ENCODE measurements at places on chromosomes 12 and 14.
A peak's percentile ranks its signal among the peaks of the same experiment; 100 is the strongest.

DNA sequence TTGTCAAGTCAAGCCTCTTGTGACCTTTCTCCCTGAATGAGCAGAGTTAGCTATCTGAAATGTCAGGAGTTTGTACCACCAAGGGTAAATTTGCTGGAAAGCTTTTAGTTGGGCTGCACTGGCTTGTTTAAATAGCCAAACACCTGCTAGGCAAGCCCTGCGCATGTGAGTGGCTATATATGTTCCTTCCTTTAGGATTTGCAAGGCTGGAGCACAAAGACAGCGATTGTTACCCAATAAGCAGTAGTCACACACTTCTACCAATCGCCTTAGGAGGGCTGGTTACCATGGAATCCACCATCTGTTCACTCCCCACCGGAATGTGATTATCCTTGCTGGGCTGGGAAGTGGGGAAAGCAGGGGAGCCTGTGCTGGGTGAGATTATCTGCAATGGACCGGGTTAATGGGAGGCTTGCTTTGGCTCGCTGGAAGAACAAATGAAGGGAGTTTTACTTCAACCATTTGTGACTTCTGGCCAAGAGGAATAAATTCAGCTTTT lies 102.5 kb downstream of the FGD4 start:
- DNase-seq = no peak

- no peak for DNase-seq
Observed at GRCh38 chr12:46942579-46942978, 116.8 kb upstream of the SLC38A4 start.

GRCh38 chr12:22935501-22935900 lies 310.5 kb downstream of the ETNK1 start:
- no peak for DNase-seq

- no peak for DNase-seq
Observed at GRCh38 chr12:91176915-91177314, 5.7 kb downstream of the DCN start.

DNA sequence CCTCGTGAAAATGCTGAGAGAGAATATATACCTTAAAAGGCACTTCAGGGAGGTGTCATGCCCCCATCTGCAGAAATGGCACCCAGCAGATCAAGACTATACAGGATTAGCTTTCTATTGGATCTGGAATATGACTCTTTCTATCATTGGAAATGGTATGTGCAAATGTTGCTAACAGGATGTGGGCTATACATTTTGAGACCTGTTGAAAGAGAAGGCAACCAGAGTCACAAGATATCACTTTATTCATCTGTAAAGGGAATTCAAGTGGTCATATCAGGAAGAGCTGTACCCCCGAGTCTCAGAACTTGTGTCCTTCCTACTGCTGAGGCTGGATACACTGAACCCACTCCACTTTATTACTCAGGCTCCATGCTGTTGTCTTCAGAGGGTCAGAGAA lies 46.1 kb upstream of the FRMD6 start:
- no peak for DNase-seq

DNA sequence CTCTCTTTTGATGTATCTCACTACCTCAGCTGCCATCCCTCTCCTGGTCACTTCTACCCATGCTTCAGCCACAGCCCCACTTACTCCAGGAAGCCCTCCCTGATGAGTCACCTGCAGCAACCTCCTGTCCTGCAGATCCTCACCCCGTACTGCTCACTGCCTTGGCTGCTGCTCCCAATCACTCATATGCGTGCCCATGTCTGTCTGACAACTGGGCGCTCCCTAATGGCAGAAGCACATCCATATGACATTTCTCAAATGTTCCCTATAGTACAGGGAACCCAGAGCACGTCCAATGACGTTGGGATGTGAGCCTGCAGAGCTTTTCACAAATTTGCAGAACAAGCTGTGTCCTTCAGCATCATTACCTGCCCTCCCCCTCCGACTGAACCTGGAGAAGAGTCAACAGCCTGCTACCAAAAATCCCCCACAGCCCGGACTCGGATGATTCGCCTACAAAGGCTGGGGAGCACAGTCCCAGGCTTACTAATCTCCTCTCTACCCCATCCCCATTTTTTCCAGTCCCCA lies 90.0 kb downstream of the SINHCAF start:
- no peak for DNase-seq

DNA sequence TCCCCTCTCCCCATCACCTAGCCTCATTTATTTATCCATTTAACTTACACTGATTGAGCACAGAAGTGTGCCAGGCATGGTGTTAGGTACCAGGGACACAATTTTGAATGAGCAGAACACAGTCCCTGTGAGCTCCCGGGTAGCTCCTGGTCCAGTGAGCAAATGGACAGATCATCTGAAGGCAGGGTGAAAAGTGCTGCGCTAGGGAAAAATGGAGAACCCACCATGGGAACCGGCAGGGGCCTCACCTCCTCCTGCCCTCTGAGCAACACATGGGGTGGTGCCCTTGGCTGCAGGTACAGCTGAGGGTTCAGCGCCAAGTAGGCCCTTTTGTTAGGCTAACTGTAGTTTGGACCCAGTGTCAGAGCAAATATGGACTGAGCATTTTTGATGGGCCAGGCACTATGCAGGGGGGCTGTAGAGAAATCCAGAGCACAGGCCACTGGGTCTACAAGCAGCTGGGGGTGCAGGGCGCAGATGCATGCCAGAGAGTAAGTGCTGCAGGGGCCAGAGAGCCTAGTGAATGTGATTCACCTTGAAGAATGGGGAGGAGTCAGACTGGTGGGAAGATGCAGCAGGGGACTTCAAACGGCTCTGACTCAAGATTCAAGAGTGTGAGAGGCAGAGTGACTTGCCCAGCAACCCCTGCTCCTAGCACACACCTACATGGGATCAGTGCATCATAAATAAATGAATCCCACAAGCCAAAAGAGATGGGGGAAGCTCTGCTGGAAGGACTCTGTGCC lies 28.2 kb downstream of the LTBP2 start:
- no peak for DNase-seq

DNA sequence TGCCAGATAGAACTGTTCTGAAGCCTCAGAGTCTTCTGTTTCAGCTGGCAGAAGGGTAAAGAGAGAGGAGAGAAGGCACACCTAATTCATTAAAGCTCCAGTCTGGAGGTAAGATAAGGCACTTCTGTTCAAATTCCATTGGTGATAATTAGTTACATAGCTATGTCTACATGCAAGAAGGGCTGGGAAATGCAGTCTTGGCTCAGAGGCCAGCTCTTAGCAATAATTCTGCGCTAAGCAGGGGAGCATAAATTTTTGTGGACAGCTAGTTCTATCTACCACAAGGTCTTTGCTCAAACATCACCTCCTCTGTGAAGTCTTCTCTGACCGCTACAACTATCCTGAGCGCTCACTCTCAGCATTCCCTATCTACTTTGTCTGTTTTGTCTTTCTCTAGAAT lies 14.3 kb upstream of the E2F7 start:
- DNase-seq = no peak

DNA sequence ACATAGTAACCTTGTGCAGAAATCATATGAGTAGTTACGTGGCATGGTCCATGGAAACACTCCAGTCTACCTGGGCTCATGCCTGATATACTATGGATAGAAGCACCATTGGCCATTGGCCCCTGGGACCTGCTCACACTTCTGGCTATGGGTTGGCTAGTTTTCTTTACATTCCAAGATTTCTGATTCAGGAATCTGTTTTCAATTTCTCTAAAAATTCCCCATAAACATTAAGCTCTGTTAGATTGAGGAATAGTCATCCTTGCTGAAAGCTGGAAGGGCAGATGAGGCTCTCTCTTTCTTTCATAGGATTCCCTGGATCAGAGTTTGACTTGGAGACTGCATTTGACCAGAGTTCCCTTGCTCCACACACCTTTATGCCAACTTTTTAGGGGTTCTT lies 37.3 kb upstream of the RAP1B start:
- DNase-seq = no peak

GRCh38 chr12:54865683-54866324 lies 11.5 kb downstream of the MUCL1 start:
- DNase-seq = no peak

- no peak for DNase-seq
Observed at GRCh38 chr14:87131879-87132278, 861.1 kb downstream of the GALC start.

DNA sequence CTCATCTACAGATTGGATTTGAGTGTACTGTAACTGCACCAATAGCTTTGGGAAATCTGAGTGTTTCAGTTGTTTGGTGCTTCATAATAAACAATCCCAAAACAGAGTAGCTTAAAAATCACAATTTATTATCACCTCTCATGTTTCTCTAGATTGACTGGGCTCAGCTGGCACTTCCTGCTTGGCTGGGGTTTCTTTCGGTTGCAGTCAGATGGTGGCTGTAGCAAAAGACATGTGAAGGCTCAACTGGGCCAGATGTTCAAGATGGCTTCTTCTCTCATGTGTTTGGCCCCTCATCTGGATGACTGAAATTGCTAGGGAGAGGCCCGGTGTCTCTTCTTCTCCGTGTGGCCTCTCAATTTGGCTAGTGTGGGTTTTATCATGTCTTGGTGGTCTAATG lies 12.1 kb upstream of the BMP4 start:
- DNase-seq = no peak

DNA sequence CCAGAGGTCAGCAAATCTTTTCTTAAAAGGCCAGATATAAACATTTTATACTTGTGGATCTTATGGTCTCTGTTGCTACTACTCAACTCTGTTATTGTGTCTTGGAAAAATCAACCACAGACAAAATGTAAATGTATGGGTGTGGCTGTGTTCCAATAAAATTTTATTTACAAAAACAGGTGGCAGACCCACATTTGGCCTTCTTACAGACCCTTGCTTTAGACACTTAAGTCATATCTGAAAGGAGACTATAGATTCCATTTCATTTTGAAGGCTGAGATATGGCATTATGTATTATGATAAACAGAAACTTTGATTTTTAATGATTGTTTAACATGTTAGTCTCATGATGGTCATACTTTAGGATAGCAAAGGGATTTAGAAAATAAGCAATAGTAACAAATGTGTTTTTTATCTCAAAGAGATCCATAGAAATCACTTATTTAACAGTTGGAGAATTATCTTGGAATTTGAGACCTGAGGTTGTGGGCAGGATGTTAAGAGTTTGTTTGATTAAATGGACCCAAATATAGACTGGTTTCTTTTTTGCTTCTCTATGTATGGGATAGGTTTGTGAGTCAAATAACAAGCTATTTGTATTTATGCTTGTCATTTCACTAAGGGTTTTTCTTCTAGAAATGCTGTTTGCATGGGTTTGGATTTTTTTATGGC lies 51.2 kb downstream of the PPFIBP1 start:
- no peak for DNase-seq

DNA sequence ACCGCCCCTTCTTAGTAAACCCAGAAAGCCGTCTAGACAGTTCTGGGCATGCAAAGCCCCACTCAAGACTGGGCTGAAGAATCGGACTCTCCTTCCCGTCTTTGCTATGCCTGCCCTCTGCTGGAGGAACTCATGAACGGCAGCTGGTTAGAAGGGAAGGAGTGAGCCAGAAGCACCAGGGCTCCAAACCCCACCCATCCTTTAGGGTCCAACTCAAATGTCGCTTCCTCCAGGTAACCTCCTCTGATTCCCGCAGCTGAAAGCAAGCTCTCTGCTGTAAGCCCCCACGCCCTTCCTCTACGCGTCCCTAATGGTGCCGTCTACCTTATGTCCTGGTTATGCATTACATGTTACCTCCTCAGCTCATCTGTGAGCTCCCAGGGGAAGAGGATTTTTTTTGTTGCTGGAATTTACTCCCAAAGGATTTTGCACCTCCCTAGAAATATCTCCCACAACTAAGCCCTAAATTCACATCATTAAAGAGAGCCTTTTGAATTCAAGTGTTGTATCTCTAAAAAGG lies 59.0 kb upstream of the SCN8A start:
- peak; percentile 53 for DNase-seq

DNA sequence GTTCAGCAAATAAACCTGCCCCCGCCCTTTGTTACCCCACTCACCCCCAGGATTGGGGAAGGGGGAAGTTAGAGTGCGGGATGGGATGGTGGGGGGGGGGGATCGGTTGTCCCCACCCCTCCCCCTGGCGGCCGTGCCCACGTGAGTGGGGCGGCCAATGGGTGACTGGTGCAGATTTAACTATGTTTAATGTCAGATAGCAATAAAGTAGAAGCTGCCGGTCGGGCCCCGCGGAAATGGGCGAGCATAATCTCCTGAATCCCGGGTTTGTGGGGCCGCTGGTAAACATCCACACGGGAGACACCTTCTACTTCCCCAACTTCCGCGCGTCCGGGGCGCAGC lies at the start of gene HOXC12:
HOXC12 (plus strand) TSS at position 210 of the 342 bp plus-strand sequence; CDS start at position 237, 27 bp downstream.
- DNase-seq = no peak

DNA sequence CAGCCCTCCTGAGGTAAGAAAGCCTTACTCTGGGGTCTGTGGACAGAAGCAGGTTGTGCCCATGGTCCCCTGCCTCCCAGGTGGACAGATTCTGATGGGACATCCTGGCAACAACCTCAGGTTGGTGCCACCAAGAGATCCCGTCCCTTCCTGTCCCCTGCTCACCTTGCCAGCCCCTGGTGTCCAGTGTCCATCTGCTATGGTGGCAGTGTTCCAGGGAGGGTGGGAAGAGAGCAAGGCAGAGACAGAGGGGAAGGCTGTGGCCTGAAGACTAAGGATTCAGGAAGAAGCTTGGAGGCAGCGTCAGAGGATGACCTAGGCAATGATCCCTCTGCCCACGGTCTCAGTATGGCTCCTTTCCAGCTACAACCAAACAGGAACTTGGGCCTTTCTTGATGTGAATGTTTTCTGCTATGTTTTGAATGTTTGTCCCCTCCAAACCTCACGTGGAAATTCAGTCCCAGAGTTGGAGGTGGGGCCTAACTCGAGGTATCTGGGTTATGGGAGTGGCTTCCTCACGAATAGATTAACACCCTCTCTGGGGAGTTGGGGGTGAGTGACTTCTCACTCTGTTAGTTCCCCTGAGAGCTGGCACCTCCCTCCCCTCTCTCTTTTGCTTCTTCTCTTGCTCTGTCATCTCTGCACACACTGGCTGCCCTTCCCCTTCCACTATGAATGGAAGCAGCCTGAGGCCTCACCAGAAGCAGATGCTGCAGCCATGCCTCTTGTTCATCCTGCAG lies 26.9 kb downstream of the IQSEC3 start:
- DNase-seq = no peak

DNA sequence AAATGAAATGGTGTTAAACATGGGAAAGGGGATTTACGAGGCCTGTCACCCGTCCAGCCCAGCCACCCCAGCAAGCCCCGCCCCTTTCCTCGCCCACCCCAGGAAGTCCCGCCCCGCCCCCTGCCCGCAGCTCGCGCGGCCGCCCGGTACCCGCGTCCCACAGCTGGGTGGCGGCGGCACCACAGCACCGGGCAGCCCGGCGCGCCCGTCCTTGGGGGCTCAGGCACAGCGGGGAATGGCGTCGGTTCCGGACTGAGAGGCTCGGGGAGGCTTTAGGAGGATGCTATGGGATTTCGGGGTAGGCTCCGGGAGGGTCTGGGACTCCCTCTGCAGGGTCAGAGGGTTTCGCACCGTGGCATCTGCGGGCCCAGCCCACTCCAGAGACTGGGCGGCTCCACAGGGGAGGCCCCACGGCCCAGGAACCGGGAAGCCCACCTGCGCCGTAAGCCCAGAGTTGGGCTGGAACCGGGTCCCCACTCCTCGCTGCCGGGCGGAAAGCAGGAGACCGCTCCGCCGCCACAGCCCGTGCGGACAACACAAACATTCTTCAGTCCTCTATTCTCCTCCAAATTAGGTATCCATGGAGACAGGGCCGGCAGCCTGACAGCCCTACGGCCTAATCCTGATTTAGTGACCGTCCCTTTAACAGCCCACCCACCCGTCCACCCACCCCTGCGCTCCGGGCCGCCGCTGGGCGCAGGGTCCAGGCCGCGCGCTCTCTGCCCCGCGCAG lies 1.4 kb downstream of the FIGNL2 start:
- peak; percentile 26 for DNase-seq

- DNase-seq = peak; percentile 19
Observed at GRCh38 chr12:118136559-118137003, 657 bp downstream of the PEBP1 start.

- DNase-seq = no peak
Observed at GRCh38 chr12:94437303-94437702, 22.4 kb downstream of the CEP83 start.
